GM23338 (cell line): ENCODE measurements at places on chromosomes 1 and 21. TPM values are rescaled to one million over a fixed set of nuclear protein-coding genes. Genes with fewer than 3 reads are reported as not detected.

ACKR1 gene
- not detected in 2 replicates for total RNA-seq

ETV3 gene
- 11.9 and 19.6 TPM in 2 replicates for total RNA-seq

FCRL5 gene
- 2.8 and 3.1 TPM in 2 replicates for total RNA-seq

SYCP1 gene
- 0.24 and 0.50 TPM in 2 replicates for total RNA-seq

DNA sequence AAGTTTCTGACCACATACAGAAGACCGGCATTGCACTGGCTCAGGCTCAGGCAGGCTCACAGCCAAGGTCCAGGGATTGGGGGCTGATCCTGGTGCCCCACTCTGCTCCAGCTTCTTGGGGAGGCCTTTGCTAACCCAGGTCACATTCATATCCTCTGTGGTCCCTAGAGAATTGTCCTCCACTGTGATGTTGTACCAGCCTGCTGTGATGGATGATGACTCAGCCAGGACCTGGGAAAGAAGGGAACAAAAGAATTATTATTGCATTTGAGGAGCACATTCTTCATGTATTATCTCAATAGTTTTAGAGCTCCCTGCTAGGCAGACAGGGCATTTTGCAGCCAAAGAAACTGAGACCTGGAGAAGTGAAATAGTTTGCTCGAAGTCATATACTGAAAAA lies 114.3 kb upstream of the ETV3 start:
- DNase-seq = no peak

MAP10 gene
- 2.8 and 3.3 TPM in 2 replicates for total RNA-seq

SERBP1 gene
- 674 and 696 TPM in 2 replicates for total RNA-seq

- no peak for DNase-seq
Observed at GRCh38 chr1:15345705-15346345, 63.9 kb upstream of the EFHD2 start.

GRCh38 chr1:177476676-177477075 lies 305.9 kb downstream of the BRINP2 start:
- DNase-seq = no peak
